GOT3 (cell line): ENCODE measurements at places on chromosomes 13 and 19.

DNA sequence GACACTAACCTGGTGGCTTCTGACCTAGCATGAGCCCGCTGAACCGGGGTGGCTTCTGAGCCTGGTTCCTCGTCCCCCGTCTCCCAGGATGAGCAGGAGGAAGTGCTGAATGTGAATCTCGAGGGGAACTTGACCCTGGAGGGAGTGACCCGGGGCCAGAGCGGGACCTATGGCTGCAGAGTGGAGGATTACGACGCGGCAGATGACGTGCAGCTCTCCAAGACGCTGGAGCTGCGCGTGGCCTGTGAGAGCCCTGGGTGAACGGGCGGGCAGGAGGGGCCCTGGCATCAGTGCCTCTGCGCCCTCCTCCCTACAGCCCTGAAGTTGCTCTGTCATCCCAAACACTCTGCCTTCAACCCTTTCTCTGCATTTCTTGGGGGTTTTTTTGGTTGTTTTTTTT lies 5.6 kb downstream of the BCAM start:
- no peak for DNase-seq

DNA sequence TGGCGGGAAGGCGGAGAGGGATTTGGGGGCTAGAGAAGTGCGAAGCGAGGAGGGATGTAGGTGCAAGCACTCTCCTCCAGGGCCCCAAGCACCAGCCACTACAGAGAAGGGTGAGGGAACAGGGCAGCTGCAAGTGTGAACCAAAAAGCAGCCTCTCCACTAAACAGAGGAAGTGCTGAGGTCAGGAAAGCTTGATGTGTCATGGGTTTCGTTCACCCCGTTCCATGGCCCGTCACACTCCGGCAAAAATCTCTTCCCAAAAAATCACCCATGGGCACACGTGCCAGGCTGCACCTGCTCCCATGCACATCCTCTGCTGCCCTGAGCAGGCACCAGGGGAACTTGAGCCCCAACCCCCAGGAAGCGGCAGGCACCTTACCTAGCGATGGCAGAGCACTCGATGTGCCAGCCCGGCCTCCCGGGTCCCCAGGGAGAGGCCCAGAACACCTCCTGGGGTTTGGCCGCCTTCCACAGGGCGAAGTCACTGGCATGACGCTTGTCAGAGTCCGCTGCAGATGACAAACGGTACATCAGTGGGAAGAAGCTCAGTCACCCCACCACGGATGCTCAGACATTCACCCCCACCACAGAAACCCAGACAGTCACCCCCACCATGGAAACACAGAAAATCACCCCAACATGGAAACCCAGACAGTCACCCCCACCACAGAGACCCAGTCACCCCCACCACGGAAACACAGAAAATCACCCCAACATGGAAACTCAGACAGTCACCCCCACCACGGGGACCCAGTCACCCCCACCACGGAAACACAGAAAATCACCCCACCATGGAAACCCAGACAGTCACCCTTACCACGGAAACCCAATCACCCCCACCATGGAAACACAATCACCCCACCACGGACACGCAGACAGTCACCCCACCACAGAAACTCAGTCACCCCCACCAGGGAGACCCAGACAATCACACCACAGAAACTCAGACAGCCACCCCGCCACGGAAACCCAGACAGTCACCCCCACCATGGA lies 29.0 kb downstream of the CARS2 start:
- DNase-seq, result no peak

DNA sequence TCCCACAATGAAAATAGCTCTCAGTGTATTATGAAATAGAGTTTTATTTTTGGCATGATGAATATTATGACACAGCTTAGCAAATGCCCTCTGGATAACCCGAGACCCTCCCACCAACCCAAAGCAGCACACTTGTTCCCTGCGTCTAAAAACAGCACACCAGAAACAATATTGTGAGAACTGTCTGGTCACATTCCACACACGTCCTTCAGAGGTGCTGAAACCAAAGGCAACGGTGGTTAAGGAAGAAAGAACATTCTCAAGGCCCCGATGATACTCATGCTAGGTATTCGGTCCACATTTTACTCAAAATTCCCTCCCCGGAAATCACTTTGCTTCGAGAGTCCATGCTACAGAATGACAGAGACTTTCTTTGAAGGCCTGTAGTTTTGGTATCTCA lies 156.7 kb downstream of the SLC7A1 start:
- no peak for DNase-seq

DNA sequence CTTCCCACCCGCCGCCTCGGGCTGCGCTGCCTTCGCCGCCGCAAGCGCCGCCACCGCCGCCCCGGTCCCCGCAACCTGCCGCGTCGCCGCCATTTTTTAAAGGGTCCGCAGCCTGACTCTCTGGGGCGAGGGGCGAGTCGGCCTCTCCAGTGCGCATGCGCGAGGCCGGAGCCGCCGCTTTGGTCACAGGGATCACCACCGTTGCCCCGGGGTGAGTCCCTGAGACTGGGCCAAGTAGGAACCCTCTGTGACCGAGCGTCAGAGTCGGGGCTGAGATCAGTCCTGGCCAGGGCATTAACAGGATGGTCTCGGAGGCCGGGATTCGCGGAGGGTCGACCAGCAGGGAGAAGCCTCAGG lies 42.6 kb downstream of the ZNF146 start:
- no peak for DNase-seq

DNA sequence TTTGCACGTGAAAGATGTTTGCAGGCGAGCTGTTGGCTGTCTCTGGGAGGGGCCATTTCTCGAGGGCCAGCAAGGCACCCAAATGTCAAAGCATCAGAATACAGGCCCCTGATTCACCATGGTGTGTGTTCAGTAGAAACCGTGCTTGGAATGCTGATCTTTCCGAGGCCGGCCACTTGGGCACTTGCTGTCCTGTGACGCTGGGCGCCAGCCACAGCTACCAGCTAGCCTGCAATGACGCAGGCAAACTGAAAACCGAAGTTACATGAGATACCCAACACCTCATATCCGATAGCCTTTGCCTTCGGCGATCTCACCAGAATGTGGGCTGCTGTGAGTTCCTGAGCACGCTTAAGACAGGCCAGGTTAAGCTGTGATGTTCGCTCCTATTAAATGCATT lies 12.0 kb downstream of the THOP1 start:
- no peak for DNase-seq

DNA sequence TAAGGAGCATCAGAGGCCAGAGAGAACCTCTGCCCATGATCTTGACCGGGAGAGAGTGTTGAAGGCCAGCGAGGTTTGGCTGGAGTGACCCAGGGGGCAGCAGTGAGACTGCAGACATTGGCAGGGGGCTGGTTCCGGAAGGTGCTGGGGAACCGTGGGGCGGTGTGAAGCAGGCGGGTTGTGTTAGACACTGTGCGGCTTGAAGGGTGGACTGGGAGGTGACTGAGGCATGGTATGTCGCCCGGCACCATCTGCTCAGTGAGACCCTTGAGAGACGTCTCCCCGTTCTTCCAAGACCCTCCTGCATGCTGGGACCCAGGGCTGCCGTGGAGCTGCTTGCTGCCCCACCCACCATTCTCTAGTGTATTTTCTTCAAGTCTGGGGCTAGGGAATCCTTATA lies 24.6 kb downstream of the CARM1 start:
- DNase-seq, result no peak
